ENCODE measurements at places on chromosomes 16 and 17.

DNA sequence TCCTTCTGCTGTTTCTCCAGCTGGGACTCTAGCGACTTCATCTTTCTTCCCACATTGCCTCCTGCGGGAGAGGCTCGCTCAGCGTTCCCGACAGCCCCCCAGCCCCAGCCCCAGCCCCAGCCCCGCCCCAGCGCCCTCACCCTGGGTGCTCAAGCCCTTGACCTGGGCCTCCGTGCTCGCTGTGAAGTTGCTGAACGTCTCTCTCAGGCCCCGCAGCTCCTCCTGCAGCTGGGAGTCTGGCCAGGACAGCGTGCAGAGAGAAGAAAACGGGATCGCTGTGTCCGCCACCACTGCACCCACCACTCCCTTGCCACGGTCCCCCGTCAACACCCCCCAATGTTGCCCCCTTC lies 2.4 kb downstream of the ASGR1 start:
- no peak for DNase-seq

- DNase-seq, result no peak
These were observed 2336.1 kb downstream of the TP53TG3F start for GRCh38 chr16:35795361-35796029.

DNA sequence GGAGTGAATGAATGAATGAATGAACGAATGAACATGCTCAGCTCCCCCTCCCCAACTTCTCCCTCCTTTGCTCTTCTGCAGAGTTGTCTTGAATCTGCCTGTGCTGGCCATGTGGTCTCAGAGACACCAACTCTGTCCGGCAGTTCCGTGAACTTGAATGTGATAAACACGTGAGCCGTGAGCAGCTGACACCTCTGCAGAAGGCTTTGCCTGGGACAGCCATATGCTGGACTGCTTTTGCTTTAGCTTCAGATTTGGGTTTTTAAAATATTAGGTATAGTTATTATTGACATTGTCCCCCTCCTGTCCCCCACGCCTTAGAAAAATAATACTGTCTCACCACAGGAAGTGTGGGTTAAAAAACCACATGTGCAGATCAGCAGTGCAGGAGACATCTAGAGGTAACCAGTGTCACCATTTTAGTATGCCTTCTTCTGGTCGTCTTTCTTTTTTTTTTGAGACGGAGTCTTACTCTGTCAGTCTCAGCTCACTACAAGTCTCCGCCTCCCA lies 83.8 kb downstream of the ABCC1 start:
- no peak for DNase-seq

DNA sequence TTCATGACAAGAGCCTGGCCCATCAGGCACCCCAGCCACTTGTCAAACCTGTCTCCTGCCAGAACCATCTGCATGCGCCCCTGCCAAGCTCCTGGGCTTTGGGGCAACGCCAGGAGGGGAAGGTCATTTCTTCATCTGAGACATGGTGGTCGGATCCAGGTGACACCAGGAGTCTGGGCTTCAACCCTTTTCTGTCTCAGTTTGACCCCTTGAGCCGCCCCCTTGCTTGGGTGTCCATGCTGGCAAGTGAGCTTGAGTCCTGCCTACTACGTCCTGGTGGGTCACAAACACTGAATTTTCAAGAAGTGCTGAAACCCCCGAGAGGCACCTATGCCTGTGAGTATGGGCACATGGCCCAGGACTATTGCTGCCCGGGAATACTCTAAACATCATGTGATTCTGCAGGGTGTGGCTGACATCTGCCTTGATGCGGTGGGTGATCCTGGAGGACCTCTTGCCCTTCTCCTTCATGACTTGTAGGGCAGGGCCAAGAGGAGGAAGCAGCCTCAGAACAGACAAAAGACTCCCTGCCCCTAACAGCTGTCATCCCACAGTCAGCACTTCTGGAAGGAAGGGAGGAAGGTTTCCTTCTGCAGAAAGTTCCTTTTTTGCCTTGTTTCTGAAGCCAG lies 43.4 kb downstream of the TNFRSF13B start:
- DNase-seq, result no peak

- no peak for DNase-seq
These were observed 49.8 kb downstream of the BRD7 start for GRCh38 chr16:50318796-50319578.

DNA sequence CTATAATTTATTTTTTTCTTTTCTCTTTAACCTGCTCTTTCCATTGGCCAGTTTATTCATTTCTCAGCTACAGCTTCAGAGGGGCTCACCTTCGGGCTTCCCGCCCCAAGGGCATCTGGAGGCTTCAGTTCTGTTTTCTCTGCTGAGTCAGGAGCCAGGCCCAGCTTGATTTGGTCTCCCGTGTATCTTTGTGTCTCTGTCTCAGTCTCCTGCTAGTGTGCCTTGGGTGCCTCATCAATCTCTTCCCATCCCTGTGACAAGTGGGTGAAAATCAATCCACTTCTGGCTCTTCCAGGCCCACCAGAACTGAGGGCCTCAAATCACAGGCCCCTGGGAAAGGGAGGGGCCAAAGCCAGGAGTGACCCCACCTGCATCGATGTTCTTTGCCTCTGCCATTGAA lies 72.1 kb downstream of the CCDC182 start:
- no peak for DNase-seq

DNA sequence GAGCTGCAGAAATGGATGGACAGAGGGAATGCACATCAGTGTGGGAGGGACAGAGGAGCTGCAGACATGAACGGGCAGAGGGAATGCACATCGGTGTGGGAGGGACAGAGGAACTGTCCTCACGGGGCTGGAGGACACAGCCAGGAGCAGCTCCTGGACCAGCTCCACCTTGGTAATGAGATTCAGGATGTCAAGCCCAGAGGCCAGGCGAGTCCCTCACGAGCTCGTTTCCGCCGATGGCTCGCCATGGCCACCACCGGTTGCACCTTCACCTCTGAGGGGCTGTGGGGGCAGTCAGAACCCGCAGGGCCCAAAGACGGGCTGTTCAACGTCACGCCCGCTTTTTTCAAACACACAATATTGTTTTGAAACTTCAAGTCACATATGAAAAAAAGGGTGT lies 56.2 kb downstream of the RPH3AL start:
- DNase-seq, result no peak

GRCh38 chr17:28944343-28944742 lies 7.0 kb downstream of the PHF12 start:
- DNase-seq, result no peak

DNA sequence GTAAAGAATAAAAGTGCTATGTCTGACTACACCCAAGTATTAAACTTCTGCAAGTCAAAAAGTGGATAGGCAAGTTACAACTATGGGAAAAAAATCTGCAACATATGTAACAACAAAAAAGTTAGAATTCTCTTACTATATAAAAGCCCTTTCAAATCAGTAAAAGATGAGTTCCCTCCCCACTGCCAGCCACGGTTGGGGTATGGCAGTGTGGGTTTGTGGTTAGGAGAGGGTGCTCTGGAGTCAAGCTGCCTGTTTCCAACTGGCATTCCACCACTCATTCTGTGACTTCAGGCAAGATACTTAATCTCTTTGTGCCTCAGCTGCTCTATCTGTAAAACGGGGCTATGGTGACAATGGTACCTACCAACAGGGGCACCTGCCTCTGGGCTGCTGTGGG lies 26.6 kb upstream of the MFSD6L start:
- no peak for DNase-seq

DNA sequence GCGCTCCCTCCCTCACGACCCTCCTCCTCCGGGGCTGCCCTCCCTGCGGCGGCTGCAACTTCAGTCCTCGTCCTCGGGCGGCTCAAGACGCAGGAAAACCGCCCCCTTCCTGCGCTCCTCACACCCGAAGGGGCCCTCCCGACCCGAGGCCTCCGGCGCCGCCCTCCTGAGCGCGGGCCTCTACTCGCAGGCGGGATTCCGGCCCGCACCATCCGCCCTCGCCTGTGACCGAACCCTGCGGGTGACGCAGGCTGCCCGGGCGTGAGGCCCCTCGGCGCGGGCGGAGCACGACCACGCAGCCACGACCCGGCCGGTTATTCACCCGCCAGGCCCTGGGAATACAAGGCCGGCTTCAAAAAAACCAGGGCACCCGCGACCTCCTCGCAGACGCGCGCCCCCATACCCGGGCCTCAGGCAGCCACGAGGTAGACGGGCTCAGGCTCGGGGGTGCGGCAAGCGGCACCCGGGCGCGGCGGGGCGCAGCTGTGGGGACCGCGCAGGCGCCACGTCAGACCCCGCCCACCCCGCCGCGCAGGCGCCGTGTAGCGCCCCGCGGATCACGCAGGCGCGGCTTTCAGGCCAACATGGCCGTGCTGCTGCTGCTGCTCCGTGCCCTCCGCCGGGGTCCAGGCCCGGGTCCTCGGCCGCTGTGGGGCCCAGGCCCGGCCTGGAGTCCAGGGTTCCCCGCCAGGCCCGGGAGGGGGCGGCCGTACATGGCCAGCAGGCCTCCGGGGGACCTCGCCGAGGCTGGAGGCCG lies at the start of gene SPG7:
Gene SPG7 (plus strand): TSS at position 570 of the 757 bp plus-strand sequence. CDS start 15 bp downstream, at position 585.
- peak; percentile 92 for DNase-seq

GRCh38 chr17:688100-688989 lies 26.3 kb downstream of the VPS53 start:
- no peak for DNase-seq

GRCh38 chr17:82754297-82755208 lies 2.7 kb downstream of the TBCD start:
- peak; percentile 46 for DNase-seq

GRCh38 chr16:21953541-21953902 lies 361 bp downstream of the UQCRC2 start:
- DNase-seq, result no peak

DNA sequence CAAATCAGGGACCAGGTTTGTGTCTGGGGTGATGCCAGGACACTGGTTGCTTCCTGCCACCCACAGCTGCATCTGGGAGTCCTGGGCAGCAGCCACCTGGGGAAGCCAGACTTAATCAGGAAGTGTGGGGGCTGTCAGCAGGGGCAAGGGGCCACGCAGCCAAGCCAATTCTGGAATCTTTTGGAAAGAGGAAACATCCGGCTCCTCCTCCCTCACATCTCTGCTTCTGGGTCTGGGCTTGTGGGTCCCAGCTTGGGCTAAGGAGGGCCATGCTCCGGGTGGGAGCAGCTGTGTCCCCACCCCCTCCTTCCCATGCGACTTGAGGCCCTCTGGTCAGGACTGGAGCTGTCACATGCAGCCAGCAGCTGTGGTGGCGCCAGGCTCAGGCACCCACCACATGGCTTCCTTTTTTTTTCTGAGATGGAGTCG lies 37.0 kb upstream of the CCDC182 start:
- no peak for DNase-seq

DNA sequence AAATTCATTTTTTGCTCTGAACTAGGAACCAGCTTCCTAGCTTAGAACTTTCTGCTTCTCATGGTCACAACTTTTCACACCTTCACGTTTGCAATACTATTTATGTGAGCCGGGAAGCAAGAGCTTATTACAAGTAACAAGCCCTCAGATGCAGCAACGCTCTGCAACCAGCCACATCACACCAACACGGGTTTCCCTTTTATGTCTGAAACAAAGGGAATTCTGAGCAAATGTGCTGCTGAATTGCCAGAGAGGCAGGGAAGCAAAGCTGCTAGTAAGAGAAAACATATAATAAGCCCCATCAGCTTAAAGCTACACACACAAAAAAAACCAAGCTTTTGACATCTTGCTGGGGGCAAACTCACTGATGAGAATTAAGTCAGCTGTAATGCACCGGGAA lies 122.2 kb downstream of the SLC39A11 start:
- DNase-seq, result no peak

DNA sequence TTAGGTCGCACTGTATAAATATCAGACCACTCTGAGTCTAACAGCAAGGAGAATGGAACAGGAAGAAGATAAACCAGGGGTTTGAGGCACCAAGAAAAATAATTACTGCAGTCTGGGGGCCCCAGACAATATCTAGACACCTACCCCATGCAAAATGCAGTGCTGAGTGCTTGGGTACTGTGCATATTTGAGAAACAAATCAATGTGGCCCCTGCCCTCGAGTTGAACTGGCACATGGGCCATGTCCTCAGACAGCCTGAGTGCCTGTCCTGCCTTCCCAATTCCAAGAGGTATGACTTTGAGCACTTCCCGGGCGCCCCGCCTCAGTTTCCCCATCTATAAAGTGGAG lies 6.2 kb upstream of the CIITA start:
- DNase-seq, result no peak

DNA sequence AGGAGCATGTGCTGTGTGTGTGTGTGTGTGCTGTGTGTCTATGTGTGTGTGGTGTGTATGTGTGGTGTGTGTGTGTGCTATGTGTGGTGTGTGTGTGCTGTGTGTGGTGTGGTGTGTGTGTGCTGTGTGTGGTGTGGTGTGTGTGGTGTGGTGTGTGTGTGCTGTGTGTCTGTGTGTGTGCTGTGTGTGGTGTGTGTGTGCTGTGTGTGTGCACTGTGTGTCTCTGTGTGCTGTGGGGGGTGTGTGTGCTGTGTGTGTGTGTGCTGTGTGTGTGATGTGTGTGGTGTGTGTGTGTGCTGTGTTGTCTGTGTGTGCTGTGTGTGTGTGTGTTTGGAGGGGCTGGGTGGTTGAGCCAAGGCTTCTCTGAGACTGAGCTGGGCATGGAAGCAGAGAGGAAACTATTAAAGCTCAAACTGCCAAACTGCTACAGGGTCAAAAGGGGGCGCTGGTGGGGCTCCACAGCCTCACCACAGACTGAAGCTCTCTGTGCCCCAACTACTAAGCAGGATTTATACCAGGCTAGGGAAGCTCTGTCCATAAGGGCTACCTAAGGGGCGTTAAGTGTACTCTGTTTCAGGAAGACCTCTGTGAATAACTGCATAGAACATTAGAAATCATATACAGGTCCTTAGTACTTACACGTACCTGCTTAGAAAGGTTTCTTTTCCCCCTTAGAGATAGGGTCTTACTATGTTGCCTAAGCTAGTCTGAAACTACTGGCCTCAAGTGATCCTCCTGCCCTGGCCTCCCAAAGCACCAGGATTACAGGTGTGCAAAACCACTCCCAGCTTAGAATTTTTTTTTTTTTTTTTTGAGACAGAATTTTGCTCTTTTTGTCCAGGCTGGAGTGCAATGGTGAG lies 27.8 kb upstream of the GHDC start:
- peak; percentile 39 for DNase-seq

- DNase-seq, result no peak
These were observed 9.4 kb downstream of the HSPB9 start for GRCh38 chr17:42131981-42132432.

DNA sequence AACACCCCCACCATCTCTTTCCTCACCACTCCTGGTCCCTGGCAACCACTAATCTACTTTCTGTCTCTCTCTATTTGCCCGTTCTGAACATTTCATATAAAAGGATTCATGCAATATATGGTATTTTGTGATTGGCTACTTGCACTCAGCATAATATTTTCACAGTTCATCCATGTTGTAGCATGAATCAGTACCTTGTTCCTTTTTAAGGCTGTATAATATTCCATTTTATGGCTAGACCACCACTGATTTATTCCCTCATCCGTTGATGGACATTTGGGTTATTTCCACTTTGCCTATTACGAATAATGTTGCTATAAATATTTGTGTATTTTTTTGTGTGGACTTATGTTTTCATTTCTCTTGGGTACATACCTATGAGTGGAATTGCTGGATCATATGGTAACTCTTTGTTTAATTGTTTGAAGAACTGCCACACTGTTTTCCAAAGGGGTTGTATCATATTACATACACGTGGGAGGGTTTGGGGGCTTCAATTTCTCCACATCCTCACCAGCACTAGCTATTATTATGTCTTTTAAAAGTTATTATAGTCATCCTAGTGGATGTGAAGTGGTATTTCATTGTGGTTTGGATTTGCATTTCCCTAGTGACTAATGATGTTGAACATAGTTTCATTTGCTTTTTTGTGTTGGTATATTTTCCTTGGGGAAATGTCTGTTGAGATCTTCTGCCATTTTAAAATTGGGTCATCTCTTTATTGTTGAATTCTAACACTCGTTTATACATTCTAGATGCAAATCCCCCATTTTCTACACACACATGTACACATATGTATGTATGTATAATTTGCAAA lies 26.3 kb downstream of the SEC14L5 start:
- no peak for DNase-seq

- DNase-seq, result no peak
These were observed at the start of gene KRTAP16-1 for GRCh38 chr17:41308918-41309359. Gene KRTAP16-1 (minus strand): TSS chr17:41309309. CDS start chr17:41309253, 56 bp downstream.

GRCh38 chr16:89562939-89563338 lies 2.5 kb downstream of the RPL13 start:
- DNase-seq, result no peak

Data from neuronal stem cell (in vitro differentiated cells).